ENCODE measurements at places on chromosomes 3 and 15.

- no peak for DNase-seq
These were observed 90.2 kb downstream of the SETD2 start for GRCh38 chr3:47073685-47074084.

DNA sequence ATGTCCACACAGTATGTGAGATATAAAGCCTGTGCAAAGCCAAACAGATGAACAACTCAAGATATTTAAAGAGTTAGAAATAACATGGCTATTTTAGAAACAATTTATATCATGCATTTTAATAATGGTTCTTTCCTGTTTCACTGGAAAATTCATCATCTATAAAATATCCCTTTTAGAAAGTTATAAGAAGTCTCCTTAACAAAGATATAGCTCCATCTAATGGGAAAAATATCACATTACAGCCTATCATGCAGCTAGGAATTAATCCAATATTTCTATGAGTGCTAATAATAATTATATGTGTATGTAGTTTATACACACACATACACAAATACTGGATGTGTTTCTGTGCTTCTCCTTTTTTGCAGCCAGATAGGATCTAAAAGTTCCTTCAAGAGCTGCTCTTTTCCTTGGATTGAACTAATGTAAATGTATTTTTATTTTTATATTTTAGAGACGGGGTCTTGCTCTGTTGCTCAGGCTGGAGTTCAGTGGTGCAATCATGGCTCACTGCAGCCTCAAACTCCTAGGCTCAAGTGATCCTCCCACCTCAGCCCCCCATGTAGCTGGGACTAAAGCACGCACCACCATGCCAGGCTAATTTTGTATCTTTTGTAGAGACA lies 21.6 kb downstream of the RPL22L1 start:
- no peak for DNase-seq

GRCh38 chr3:28617821-28618220 lies 269.2 kb upstream of the AZI2 start:
- no peak for DNase-seq

DNA sequence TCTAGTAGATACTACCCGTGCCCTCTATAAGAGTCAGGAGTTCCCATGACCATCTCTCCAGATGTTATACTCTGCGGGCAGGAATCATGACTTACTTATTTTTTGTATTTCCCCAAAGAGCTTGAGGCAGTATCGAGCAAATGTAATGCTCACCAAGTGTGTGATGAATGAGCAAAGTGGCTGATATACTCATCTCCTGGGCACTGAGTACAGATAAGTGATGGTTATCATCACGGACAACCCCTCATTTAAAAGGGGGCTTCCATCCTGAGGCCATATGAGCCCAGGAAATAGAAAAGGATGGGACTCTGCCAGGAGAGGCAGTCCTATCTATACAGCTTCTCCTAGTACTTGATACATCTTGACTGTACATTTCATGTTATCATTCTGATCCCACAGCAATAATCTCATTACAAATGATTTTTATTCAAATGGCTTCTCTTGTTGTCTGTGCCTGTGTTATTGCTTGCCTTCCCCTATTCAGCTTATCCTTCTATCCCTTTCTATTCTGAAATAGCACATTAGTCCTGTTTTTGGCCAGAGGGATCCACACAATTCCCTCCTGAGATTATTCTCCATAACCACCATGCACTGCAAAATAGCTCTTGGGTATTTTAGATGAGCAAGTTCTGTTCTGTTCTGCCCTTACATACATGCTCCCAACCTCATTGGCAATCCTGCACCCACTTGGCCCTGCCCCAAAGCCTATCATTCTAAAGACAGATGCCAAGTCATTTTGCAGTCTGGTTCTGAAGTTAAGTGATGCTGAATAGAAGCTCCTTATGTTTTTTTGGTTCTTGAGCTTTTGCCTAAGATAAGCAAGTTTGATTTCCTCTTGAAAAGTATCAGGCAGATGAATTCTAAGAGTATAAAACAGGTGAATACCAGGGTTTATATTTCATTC lies 48.0 kb upstream of the MRPL3 start:
- DNase-seq = no peak

GRCh38 chr3:48897460-48898376 lies 964 bp downstream of the SLC25A20 start:
- no peak for DNase-seq

DNA sequence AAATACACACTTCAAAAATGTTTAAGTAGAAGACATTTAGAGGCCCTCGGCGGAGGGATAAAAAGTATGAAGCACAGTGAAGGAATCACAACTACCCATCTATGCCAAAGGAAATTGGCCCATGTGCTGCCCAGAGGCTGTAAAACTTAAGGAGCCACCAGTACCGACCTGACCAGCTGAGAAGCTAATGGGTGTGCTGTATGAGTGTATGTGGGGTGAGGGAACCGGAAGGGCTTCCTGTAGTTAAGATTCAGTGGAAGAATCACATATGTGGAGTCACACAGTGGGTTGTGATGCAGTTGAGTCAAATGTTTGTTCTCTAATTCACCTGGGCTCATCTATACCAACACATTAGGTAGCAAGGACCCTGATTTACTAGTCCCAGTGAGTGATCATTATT lies 516.0 kb upstream of the IL12A start:
- no peak for DNase-seq

- no peak for DNase-seq
These were observed 41.1 kb upstream of the CSTA start for GRCh38 chr3:122283796-122284445.

DNA sequence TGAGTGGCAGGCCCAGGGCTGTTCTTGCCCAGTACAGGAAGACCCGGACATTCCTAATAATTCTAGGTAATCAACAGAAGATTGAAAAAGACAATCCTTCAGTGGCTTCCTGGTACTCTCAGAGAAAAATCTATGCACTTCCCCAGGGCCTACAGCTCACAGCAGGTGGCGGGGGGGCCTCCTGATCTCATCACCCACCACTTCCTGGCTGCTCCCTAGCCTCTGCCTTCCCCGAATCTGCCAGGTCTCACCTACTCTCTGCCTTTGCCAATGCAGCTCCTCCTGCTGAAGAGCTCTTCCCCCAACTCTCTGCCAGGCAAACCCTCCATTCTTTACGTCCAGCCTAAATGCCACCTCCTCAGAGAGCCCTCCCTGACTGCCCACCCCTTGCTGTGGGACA lies 37.5 kb downstream of the EHD4 start:
- no peak for DNase-seq

- no peak for DNase-seq
These were observed 24.6 kb upstream of the SLC6A6 start for GRCh38 chr3:14377838-14378169.

DNA sequence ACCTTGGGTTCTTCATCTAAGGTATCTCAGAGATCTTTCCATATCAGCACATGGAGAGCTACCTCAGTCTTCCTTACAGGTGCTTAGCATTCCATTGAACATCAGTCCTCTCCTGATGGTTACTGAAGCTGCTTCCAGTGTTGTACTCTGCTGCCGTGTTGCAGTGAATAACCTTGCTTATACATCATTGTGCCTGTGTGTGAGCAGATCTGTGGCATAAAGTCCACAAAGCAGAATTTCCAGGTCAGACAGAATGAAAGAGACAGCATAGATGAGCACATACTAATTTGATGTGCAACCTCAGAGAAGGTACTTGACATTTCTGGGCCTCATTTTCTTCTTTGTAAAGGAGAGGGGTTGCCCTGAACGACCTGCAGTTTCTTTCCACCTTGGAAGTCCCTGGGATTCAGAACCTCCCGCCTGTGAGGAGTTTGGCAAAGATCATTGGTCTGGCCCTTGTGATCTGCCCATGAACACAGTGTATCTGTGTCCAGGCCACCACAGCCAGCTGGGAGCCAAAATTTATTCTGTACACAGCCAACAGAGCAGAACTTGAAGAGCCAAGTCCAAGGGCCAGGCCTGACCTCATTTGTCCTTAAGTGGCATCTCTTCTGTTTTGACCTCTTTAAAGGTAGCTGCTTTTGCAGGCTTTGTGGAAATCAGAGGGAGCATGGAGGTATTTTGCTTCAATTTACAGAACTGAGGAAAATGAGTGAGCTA lies 57.2 kb upstream of the SLC7A14 start:
- no peak for DNase-seq

DNA sequence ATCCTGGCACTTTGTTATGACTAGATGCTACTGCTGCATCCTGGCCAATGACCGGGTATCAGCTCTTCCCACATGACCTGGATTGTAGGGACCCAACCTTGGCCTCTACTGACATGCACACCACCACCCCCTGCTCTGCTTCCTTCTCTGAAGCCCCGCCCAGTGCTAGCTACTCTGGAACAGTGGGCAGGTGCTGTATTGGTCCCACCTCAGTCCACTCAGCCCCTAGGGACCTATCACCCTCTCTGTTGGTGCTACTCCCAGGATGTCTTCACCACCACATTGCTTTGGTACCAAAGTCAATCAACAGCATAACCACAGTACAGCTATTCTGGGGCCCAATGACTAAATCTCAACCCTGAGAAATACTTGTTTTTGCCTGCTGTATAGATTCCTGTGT lies 170.2 kb upstream of the PRICKLE2 start:
- no peak for DNase-seq

GRCh38 chr3:78601249-78601648 lies 1166.5 kb downstream of the ROBO1 start:
- DNase-seq = no peak

GRCh38 chr3:126469479-126469878 lies 6.2 kb downstream of the ZXDC start:
- DNase-seq = no peak

DNA sequence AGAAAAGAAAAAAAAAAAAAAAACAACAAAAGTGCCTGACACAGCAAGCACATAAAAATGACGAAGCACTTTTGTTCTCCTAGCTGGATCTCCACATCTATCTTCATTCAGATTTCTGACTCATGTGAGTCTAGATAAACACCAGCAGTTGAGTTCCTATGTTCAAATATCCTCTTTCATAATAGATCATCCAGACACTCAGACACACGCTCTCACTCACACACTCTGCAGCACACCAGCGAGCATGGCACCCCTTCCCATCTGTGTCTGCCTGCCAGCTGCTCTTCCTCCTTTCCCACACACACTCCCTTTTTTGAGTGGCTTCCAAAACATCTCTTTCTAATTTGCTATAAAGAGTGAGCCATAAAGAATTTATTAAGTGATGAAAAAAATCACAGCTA lies 19.8 kb upstream of the CELF6 start:
- peak; percentile 40 for DNase-seq

DNA sequence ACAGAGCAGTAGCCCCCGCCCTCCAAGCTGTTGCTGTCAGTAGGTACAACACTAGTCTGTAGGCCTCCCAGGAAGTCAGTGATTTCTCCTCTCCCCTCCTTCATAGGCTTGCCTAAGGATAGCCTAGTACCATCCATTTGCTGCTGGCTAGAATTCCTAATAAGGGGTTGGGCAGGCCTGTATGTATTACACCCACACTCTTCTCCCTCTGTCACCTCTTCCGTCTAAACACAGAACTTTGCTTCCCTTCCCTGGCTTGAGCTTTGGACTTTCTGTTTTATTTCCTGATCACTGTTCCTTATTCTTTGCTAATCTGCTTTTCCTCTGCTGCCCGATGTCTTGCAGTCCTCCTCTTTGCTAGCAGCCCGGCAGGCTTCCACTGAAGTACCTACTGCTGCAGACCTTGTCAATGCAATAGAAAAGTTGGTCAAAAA lies 93.4 kb upstream of the UMPS start:
- DNase-seq = no peak

GRCh38 chr15:63086947-63087346 lies 34.7 kb upstream of the LACTB start:
- DNase-seq = no peak

DNA sequence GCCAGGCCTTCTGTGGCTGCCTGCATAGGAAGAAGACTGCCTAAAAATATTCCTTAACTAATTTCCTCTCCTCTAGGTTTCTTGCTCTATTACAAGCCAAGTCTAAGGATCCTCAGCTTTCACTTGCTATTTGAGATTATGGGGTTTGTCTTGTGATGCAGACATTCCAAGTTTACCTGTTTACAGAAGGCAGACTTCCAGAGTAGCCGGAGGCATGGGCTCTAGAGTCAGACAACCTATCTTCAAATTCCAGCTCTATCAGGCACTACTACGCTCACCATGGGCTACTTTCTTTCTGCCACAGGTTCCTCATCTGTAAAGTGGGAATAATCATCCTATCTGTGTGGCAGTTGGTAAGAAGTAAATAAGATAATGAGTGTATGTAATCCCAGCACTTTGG lies 95.6 kb upstream of the BCL6 start:
- no peak for DNase-seq

- DNase-seq = no peak
These were observed 215.2 kb upstream of the ROPN1 start for GRCh38 chr3:124207077-124207476.

DNA sequence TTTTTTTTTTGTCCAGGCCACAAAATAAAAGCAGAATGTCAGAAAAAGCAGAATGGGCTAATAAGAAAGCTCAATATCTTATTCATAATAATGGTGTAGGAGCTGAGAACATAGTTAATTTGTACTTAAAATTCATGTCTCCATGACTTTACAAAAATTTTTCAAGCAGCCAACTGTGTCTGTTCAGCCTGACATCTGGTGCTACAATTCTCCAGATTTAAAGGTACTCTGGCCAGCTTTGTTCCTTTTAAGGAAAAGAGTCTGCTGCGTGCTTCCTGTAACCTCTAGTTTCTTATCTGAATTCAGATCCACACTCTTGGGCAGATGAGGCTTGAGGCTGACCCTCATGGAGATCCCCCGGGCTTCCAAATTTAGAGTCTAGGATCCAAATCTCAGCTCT lies 8.7 kb upstream of the RFX7 start:
- DNase-seq = no peak

DNA sequence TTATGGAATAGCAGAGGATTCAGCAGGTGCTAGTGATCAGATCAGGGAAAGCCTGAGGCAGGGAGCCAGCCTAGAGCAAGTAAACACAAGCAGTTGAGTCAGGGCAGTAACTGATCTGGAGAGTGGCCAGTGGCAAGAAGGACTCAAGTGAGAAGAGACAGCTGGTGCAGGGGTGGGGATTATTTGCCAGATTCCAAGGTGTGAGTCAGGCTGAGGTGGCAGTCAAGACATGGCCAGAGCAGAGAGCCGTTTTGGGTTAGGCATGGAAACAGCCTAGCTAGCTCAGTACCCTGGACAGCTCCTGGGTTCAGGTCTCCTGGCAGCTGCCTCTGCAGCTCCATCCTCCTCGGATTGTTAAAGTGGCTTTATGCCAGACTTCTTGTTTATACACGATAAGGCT lies 281.9 kb upstream of the ONECUT1 start:
- DNase-seq = no peak

GRCh38 chr15:101637516-101637915 lies 14.7 kb downstream of the TM2D3 start:
- no peak for DNase-seq

DNA sequence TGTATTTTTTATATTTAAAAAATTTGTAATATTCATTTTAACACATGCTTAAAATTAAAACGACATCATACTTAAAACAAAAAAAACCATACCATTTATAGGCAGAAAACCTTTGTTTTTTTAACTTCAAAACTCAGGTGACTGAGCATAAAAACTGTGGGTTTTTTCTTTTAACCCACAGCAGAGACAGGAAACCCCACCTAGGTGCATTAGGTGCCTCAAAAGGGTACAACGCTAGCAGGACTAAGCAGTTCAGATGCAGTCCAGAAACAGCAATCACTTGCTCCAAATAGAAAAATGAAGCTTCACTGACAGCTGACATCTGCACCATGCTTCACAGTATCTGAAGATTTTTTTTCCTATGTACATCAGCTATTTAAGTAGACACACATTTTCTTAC lies 52.3 kb downstream of the GLB1 start:
- no peak for DNase-seq

Measured in glutamatergic neuron (in vitro differentiated cells).